ENCODE measurements at places on chromosomes 16 and 17. TPM values are rescaled to one million over a fixed set of nuclear protein-coding genes. Genes with fewer than 3 reads are reported as not detected.

Gene PLLP
- 14.4 TPM for polyA plus RNA-seq

Gene LRRC75A
- 8.1 TPM for polyA plus RNA-seq

Gene ITGAX
- 0.18 TPM for polyA plus RNA-seq

Gene MT1A
- polyA plus RNA-seq, result 6.5 TPM

GRCh38 chr16:19522760-19523159 is 862 bp upstream of the GDE1 start:
- DNase-seq, result no peak

DNA sequence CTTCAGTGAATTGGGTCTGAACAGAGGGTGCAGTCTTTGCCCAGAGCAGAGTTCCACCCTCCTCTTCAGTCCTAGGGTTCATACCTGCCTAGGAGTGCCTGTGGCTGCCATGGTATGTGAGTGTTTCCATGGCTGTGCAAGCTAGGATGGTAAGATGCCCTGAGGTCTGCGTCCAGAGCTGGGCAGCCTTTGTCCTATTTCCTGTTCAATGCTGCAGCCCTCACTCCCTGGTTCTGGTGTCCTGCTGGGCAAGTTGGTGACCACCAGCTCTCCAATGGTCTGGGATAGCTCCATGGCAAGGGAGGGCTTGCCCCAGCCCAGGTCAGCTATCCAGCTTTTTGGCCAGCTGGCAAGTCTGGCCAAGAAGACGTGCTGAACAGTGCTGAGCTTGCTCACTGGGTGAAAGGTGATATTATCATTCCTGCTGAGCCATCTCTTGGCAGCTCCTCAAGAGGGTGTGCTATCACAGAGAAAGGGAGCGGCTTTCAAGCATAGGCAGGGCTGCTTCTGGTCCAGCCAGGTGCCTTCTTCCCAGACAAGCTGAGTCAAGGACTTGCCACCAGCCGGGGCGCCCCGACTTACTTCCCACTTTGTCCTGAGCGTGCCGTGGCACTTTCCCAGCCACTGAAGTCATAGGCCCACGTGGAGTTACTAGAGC is 13.0 kb upstream of the NFATC3 start:
- DNase-seq, result no peak

DNA sequence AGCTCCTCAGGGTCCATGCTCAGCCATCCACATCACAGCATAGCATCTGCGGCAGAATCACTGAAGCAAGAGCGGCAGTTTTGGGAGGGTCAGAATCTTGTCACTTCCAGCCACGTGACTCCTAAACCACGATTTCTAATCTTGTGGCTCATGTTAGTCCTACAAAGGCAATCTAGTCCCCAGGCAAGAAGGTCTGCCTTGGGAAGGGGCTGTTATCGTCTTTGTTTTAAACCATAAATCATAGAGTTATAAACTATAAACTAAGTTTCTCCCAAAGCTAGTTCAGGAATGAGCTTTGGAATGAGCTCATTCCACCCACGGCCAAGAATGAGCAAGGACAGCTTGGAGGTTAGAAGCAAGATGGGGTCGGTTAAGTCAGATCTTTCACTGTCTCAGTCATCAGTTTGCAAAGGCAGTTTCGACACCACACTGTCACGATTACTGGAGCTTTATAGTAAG is 20.8 kb upstream of the DNAH17 start:
- DNase-seq, result no peak

GRCh38 chr16:17037499-17037898 is 433.3 kb downstream of the XYLT1 start:
- no peak for DNase-seq

- DNase-seq, result no peak
These were observed 36.8 kb upstream of the DYNLL2 start for GRCh38 chr17:58046239-58047094.

DNA sequence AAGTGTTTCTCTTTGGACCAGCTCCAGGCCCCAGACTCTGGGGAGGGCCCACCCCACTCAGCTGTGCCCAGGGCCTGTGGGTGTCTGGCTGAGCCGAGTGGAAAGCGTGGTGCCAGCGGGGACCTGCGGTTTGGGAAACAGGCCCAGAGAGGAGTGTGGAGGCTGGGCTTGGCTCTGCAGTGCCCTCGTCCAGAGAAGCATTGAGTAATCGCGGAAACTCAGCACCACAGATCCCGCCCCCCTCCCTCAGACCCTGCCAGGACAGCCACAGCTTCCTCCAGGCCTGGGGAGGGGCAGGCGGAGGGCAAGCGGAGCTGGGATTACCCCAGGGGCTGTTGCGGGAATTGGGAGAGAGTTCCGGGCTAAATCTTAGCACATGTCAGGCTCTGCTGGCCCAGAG is 14.6 kb upstream of the PITPNA start:
- peak; percentile 76 for DNase-seq

DNA sequence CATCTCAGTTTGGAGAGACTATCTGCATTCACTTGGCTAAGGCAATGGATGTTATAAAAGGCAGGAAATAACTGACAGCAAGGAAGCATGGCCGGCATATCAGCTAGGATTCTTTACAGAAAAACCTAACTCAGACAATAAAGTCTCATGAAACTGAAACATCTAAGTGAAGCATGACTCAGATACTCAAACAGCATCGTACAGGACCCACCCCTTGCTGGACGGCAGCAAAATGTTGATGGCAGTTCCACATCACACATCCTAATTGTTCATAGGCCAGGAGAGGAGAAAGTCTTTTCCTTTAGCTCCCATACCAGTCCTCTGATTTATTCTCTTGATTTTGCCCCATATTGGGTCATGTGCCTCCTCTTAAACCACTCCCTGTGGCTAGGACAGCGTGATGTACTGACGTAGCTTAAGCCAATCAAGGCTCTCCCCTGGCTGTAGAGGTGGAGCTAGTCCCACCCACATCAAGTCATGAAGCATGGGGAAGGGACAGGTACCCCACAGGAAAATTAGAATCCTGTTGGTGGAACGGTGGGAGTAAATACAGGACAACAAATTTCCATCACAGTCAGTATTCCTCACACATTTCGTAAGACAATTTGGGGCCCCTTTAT is 178.9 kb downstream of the IRX3 start:
- no peak for DNase-seq

- DNase-seq, result no peak
These were observed 266.1 kb upstream of the DYNLRB2 start for GRCh38 chr16:80274576-80275191.

All from endothelial cell of umbilical vein (primary cell).